Activated CD4-positive, alpha-beta memory T cell treated with anti-CD3 and anti-CD28 coated beads, Interleukin-2, amount 10 ng/mL, durations not matched to agents 7 days and 5 days (primary cell): ENCODE measurements at places on chromosomes 13 and 19. TPM values are rescaled to one million over a fixed set of nuclear protein-coding genes. Genes with fewer than 3 reads are reported as not detected.

GRCh38 chr13:61592489-61592888 lies 176.8 kb upstream of the PCDH20 start:
- H3K36me3 ChIP-seq = no peaks in the 10 kb centered on the region
- no peaks in the 10 kb centered on the region for H3K4me1 ChIP-seq
- H3K27me3 ChIP-seq = no peaks in the 10 kb centered on the region
- H3K27ac ChIP-seq = no peak overlapping the region

The OVOL3 gene
- not detected for total RNA-seq

- no peak for DNase-seq
- H3K36me3 ChIP-seq = no peaks in the 10 kb centered on the region
- H3K4me1 ChIP-seq = no peaks in the 10 kb centered on the region
- H3K27me3 ChIP-seq = no peaks in the 10 kb centered on the region
- H3K4me3 ChIP-seq = no peak overlapping the region
Measured at GRCh38 chr13:34657716-34658115, 284.4 kb upstream of the NBEA start.

The LRRC63 gene
- total RNA-seq = 1.1 TPM

The TARM1 gene
- not detected for total RNA-seq

The RFPL4A gene
- not detected for total RNA-seq

The KLF16 gene
- 25.7 TPM for total RNA-seq

DNA sequence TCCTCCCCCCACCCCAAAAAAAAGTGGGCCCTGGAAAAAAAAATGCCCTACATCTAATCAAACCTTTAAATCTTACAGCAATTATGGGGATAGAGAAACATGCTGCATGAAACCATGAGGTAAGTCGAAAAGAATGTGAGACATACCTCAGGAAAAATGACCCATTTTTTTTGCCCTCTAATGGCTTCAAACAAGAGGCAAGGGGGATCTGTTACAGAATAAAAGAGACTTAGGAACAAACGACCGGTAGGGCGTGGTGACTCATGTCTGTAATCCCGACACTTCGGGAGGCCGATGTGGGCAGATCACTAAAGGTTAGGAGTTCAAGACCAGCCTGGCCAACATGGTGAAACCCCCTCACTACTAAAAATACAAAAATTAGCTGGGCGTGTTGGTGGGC lies 8.4 kb downstream of the RGL3 start:
- no peaks in the 10 kb centered on the region for H3K4me1 ChIP-seq
- H3K4me3 ChIP-seq = no peak overlapping the region
- H3K36me3 ChIP-seq = no peaks in the 10 kb centered on the region
- H3K27ac ChIP-seq = no peak overlapping the region

The RFXAP gene
- 15.3 TPM for total RNA-seq

DNA sequence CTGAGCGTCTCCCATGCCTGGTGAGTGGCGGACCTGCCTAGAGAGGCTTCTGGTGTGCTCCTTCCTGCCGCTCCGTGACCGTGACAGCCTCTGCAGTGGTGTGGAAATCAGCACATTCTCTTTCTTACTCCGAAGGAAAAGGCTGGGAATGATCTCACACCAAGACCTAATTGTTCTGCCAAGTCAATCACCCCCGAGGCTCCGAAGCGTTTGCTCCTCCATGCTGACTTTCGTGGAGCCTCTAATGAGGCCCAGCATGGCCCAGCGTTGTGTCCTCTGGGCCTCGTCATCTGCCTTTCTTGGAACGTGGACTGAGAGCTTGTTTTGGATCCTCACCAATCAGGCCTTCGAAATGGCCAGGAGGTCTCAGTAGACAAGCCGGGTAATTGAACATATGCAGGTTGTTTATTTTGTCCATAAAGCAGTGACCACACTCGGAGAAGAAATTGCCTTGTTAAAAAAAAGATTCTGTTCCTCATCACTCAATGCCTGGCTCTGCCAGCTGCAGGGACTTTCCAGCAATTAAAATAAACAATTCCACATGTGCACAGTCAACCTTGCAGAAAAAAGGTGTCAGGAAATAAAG lies 107.1 kb downstream of the UBL3 start:
- no peaks in the 10 kb centered on the region for H3K36me3 ChIP-seq
- H3K27me3 ChIP-seq = peaks cover 10% of the 10 kb centered on the region
- no peak overlapping the region for H3K27ac ChIP-seq

GRCh38 chr13:58480061-58480460 lies 848.5 kb downstream of the PCDH17 start:
- DNase-seq = no peak
- H3K36me3 ChIP-seq = no peaks in the 10 kb centered on the region
- H3K27ac ChIP-seq = no peak overlapping the region
- no peak overlapping the region for H3K4me3 ChIP-seq
- H3K27me3 ChIP-seq = no peaks in the 10 kb centered on the region
